ENCODE measurements at places on chromosomes 11 and 22.

GRCh38 chr11:45715418-45715817 is 50.0 kb upstream of the CHST1 start:
- no peak for DNase-seq

GRCh38 chr11:71466358-71466757 is 13.4 kb downstream of the NADSYN1 start:
- no peak for DNase-seq

GRCh38 chr22:41976070-41976901 is 7.0 kb downstream of the SEPTIN3 start:
- no peak for DNase-seq

- no peak for DNase-seq
These were observed 4.9 kb downstream of the NDUFC2 start for GRCh38 chr11:78074756-78075155.

- no peak for DNase-seq
These were observed 45.9 kb upstream of the TEAD1 start for GRCh38 chr11:12628314-12628713.

- no peak for DNase-seq
These were observed 882.7 kb downstream of the BRD1 start for GRCh38 chr22:48944751-48945620.

GRCh38 chr11:102187416-102188151 is 77.3 kb downstream of the YAP1 start:
- DNase-seq = no peak

DNA sequence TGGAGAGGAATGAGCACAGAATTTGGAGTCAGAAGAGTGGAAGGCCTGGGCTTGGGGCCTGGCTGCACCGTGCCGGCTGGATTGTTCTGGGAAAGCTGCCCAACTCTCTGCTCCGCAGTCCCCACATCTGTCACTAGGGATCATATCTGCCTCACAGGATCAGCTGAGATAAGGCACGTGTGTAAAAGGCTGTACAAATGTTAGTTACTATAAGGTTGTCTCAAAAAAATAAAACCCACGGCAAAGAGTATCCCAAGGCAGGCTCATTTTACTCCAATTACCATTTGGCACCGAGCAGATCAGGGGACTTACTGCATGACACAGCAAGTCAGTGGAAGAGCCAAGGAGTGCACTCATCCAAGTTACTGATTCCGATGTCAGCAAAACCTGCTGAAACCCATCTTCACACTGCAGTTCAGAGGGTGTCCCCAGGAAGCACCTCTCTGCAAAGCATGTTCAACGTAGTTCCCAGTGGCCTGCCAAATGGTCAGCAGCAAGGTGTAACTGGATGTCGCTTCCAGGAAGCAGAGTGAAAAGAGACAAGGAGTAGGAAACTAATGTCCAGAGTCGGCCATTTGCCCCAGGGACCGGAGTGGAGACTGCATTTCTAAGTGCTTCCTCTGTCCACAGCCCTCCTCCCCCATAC is 18.1 kb upstream of the MRTFA start:
- DNase-seq = peak; percentile 32

DNA sequence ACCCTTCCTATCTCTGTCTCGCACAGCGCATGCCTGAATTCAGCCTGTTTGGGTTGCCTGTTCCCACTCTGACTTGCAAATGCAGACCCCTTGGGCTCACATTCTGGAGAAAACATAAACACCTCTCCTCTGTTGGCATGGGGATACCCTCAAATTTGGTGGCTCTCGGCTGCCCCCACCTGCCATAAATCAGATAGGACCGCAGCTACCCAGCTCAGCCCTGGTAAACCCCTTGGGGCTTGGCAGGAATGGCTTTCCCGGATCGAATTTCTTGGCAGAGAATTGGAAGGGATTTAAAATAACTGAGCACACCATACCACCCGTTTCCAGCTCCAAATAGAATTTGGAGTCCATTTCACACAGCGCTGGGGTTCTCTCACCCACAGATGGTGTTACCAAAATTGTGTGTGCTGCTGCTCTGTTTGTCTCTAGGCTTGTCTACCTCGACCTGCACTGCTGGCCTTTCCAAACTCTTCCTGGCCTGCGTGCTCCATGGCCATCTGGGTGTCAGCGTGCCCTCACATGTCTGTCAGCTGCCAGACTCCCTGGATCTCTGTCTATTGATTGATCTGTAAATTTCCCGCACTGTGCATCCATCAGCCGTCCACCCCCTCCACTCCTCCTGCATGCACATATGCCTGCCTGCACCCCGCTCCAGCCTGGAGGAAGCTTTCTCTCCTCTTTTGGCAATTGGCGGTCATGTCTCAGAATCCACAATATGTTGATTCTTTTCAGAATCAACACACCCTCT is 134.0 kb downstream of the NTM start:
- DNase-seq = no peak

DNA sequence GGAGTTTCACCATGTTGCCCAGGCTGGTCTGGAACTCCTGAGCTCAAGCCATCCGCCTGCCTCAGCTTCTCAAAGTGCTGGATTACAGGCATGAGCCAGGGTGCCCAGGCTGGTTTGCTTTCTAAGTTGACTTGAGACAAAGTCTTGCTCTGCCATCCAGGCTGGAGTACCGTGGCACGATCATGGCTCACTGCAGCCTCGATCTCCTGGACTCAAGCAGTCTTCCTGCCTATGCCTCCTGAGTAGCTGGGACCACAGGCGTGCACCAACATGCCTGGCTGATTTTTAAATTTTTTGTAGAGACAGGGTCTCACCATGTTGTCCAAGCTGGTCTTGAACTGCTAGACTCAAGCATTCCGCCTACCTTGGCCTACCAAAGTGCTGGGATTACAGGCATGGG is 31.0 kb downstream of the SNU13 start:
- DNase-seq = no peak

GRCh38 chr11:109870297-109870696 is 222.9 kb upstream of the ZC3H12C start:
- DNase-seq = no peak

- no peak for DNase-seq
These were observed 15.0 kb downstream of the ASPHD2 start for GRCh38 chr22:26443901-26444690.

GRCh38 chr11:44261800-44262591 is 47.9 kb downstream of the ALX4 start:
- DNase-seq = no peak

DNA sequence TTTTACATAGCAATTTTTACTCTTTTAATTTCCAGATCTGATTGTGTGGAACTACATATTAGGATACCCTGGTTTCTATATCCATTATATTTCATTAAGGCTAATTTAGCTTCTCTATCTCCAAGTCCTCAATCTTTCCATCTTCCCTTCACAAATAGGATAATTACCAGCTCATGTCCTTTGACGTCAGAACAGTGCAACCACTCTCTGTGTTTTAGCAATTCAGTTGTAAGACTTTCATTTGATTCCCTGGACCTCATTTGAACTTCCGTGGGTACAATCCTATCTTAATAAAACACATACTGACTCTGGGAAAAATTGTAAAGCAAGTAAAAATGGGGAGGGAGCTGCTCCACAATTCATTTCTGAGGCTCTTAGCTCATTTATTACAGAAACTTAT is 52.8 kb downstream of the FAM76B start:
- DNase-seq = no peak

- no peak for DNase-seq
These were observed 102.4 kb upstream of the SERPIND1 start for GRCh38 chr22:20671409-20672081.

DNA sequence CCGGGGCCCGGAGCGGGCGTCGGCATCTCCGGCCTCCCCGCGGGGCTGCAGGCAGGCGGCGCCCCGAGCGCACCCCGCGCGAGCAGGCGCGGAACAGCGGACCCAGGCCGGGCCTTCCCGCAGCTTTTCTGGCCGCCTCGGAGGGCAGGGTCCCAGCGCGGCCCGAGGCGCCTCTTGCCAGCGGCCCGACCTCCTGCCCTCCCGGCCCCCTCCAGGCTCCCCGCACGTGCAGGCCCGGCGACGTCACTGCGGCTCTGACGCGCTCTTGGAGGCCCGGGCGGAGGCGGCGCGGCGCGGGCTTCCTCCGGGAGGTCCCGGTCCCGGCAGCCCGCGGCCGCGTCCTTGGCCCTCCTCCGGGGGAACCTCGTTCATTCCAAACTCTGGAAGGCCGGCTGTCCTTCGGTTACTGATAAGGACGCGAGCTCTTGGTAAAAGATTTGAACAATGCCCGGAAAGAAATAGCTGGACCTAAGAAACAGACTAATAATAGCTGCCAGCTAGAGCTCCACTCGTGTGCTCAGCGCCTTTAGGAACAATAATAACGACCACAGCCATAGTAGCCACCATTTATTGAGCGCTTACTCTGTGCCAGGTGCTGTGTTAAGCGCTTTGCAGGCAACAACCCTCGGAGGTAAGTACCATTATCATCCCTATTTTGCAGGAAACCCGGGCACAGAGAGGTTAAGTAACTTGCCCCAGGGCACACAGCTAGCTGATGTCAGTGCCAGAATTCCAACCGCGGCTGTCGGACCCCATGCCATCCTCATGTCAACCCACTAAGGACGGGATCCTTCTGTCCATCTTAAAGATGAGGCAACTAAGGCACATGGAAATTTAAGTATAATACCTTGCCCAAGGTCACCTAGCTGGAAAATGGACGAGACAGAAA is 39.1 kb upstream of the CREB3L1 start:
- DNase-seq = peak; percentile 46

DNA sequence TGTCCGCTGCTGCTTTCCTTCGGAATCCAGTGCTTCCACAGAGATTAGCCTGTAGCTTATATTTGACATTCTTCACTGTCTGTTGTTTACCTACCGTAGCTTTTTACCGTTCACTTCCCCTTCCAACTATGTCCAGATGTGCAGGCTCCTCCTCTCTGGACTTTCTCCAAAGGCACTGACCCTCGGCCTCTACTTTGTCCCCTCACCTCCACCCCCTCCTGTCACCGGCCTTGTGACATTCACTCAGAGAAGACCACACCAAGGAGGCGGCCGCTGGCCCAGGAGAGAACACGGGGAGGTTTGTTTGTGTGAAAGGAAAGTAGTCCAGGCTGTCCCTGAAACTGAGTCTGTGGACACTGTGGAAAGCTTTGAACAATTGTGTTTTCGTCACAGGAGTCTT is 15.4 kb upstream of the ST14 start:
- DNase-seq = no peak

GRCh38 chr22:25148149-25148691 is 51.4 kb upstream of the CRYBB3 start:
- no peak for DNase-seq

DNA sequence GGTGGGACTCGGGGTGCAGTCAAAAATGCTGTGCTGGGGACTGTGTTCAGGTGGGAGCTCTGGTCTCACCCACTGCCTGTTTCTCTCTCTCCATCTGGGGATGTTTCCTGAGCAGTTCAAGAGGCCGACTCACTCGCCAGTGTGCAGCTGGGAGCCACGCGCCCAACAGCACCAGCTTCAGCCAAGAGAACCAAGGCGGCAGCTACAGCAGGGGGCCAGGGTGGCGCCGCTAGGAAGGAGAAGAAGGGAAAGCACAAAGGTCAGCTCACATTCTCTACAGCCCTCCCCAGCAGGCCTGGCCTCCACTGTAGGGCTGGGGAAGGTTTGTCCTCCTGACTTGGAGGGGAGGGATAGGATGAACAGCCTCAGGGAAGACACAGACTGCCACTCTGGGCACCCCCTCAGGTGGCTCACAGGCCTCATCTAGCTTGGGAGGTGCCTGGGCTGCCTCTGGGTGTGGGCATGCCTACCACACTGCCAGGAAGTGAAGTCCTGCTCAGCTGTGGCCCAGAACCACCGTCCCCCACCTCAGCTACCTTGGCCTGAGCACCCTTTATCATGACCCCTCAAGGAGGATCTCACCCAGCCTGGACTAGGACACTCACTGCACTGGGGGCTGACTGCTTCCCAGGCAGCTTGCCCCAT is 13.0 kb downstream of the TUB start:
- DNase-seq = no peak

GRCh38 chr11:3074912-3075589 is 17.8 kb upstream of the CARS1 start:
- DNase-seq = no peak

GRCh38 chr11:128479144-128479543 is 108.2 kb downstream of the ETS1 start:
- no peak for DNase-seq

DNA sequence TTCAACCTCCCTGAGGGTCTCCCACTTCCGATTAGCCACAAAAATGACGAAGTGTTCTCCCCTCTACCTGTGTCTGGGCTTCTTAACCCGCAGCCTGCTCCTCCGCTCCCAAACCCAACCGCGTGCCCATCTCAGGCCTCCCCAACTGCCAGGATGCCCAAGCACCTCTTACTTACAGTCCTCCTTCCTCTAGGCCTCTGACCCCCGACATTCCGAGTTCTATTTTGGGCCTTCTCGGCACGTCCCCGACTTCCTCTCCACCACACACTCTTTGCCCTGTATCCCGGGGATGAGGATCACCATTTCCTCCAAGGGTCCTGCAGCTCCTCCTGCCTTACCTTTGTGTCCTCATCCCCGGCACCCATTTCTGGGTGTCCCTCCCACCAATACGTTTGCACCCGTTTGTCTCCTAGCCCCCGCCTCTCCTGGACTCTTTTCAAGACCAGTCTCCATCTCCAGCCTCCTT is 388 bp upstream of the MUS81 start:
- peak; percentile 56 for DNase-seq

GRCh38 chr11:128116885-128117284 is 470.5 kb downstream of the ETS1 start:
- DNase-seq = no peak

DNA sequence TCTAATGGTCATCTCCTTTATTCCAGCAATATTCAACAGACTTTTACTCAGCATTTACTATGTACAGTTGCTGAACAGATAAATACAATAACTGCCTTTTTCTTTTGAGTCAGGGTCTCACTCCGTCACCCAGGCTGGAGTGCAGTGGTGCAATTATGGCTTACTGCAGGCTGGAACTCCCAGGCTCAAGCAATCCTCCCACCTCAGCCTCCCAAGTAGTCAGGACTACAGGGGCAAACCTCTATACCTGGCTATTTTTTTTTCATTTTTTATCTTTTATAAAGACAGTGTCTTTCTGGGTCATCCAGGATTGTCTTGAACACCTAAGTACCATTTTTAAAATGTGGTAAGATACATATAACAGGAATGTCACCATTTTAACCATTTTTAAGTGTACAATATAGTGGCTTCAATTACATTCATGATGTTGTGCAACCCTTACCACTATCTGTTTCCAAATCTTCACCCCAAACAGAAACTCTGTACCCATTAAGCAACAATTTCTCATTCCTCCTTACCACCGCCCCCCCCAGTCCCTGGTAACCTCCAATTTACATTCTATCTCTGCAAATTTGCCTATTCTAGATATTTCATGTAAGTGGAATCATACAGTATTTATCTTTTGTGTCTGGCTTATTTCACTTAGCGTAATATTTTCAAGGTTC is 67.8 kb downstream of the MIAT start:
- DNase-seq = no peak
